Stomach (tissue), 19 donors: ENCODE measurements at places on chromosomes 2 and 18. TPM values are rescaled to one million over a fixed set of nuclear protein-coding genes. Genes with fewer than 3 reads are reported as not detected.

DNA sequence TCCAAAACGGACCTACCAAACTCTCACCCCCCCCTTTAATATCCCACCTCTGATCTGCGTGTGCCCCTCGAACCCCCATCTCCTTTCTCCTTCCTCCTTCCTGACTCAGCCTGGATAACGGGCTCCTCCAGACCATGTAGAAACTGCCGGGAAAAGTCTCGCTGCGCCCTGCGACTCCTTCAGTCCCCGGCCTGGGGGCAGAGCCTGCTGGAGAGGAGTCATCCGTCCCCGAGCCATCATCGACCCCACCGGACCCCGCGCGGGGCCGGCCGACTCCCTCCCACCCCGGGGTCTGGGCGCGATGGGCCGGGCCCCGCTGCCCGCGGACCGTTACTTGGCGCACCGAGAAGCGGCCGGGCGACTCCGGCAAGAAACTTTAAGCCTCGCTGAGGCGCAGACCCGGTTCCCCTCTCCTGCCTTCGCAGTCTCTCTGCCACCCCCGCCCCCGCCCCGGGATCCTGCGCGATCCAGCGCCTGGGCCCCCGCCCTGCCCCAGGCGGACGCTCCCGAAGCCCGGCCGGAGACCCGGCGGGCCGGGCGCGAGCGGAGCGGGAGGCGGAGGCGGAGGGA, 3.4 kb downstream of the ZEB2 start:
- H3K27ac ChIP-seq: peak overlapping the region; percentile 91
- H3K4me3 ChIP-seq: peak overlapping the region; percentile 67
- peaks cover 11% of the 10 kb centered on the region for H3K4me1 ChIP-seq

The FASTKD1 gene
- 11.6 TPM for total RNA-seq

DNA sequence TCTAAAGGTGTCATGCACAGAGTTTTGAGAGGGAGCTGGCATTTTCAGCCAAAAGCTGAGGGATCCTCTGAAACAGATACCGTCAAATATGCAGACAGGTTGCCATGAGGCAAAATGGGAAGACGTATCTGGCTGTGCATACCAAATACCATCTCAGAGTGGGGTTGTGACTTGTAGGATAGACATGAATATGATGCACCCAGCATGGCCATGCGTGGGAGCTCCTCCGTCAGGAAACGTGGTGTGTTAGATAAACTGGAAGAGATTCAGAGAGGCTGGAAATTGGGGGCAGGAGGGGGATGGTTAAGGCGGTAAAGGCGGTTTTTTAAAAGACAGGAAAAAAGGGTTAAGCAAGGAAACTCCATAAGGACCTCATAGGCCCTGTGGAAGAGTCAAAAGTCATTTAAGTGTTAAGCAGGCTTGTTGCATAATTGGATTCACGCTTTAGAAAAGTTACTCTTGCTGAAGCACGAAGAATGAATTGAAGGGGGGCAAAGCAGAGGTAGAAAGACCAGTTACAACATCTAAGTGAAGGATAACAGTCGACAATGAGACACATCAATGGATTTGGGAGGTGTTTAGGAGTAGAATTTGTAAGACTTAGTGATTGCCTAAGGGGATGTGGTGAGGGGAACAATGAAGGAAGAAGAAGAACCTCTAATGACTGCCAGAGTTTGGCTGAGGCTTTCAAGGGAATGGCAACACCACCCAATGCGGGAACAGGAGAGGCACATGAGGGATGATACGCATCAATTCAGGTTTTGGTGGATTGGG, 139.6 kb upstream of the CTAGE1 start:
- DNase-seq: no peak
- no peaks in the 10 kb centered on the region for H3K27me3 ChIP-seq
- H3K4me1 ChIP-seq: peaks cover 7% of the 10 kb centered on the region
- H3K36me3 ChIP-seq: no peaks in the 10 kb centered on the region
- H3K4me3 ChIP-seq: no peak overlapping the region

DNA sequence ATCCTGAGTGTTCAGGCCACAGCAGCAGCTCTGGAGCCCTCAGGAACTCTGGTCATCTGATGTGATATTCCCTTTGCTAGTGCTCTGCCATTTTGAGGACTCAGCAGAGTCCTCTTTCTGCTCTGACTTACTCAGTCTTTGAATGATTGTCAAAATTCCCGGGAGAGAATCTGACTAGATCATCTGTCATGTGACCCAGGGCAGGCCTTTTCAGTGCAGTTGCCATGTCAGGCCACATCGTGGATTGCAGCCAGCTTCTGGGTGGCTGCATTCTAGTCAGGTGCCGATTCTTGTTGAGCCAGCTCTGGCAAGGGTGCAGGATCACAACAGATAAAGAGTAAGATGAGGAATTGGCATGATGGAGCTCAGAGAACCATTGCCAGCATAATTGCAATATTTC, 795.6 kb downstream of the CPS1 start:
- no peak overlapping the region for H3K4me3 ChIP-seq
- H3K36me3 ChIP-seq: no peaks in the 10 kb centered on the region
- no peak for DNase-seq

The NDUFB3 gene
- total RNA-seq: 130 TPM
